ENCODE measurements at places on chromosomes 4 and X. TPM values are rescaled to one million over a fixed set of nuclear protein-coding genes. Genes with fewer than 3 reads are reported as not detected.

GRCh38 chr4:122783301-122784215, 43.1 kb upstream of the FGF2 start:
- H3K4me1 ChIP-seq, result no peaks in the 10 kb centered on the region
- H3K27ac ChIP-seq, result peak overlapping the region; percentile 6
- no peak overlapping the region for H3K4me3 ChIP-seq
- H3K27me3 ChIP-seq, result no peaks in the 10 kb centered on the region

DNA sequence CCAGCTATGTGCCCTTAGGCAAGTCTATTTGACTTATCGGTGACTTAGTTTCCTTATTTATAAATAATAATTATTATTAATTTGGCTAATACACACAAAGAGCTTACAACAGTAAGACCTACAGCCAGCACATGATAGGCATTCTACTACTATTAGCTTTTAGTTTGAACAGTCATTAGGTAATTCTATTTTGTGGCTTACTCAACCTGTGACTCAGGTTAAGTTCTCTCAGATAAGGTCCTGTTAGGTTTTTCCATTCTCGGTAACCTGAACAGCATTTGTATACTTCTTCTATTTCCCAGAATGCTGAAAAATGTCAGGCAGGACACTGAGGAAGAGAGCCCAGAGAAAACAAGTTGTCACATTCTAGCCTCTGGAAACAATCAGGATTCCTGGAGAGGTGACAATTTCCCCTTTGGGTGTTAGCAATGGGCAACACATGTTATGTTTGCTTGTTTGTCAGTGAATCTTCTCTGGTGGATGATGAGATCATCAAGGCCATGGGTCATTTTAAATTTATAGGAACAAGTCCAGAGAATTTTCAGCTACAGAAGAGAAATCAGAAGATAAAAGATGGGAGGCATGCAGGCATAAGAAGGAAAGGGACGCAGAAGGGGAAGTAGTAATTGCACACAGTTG, 2144.7 kb downstream of the PCDH7 start:
- H3K4me1 ChIP-seq, result no peaks in the 10 kb centered on the region
- H3K27ac ChIP-seq, result no peak overlapping the region
- no peaks in the 10 kb centered on the region for H3K36me3 ChIP-seq
- no peak overlapping the region for H3K4me3 ChIP-seq
- H3K27me3 ChIP-seq, result no peaks in the 10 kb centered on the region
- DNase-seq, result no peak

- no peak for DNase-seq
- H3K27ac ChIP-seq, result no peak overlapping the region
- no peak overlapping the region for H3K4me3 ChIP-seq
- H3K4me1 ChIP-seq, result no peaks in the 10 kb centered on the region
- no peaks in the 10 kb centered on the region for H3K36me3 ChIP-seq
Measured at GRCh38 chr4:122706511-122706910, 26.0 kb upstream of the BBS12 start.

DNA sequence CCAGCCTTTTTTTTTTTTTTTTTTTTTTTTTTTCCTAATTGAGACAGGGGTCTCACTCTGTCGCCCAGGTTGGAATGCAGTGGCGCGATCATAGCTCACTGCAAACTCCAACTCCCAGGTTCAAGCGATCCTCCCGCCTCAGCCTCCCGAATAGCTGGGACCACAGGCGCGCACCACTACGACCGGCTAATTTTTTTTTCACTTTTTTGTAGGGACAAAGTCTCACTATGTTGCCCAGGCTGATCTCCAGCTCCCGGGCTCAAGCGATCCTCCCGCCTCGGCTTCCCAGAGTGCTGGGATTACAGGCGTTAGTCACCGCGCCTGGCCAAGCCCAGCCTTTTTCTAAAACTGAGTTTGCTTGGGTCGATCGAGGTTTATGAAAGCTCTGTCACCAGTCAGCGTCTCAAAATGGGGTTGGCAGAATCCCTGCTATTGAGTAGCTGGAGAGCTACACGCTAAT, 1.3 kb upstream of the OTUD5 start:
- peaks cover 26% of the 10 kb centered on the region for H3K4me1 ChIP-seq
- peaks cover 23% of the 10 kb centered on the region for H3K36me3 ChIP-seq
- peak overlapping the region; percentile 90 for H3K27ac ChIP-seq
- no peaks in the 10 kb centered on the region for H3K27me3 ChIP-seq
- peak; percentile 37 for DNase-seq
- H3K4me3 ChIP-seq, result peak overlapping the region; percentile 71

GRCh38 chr4:1765409-1766072, 27.6 kb upstream of the FGFR3 start:
- no peak for DNase-seq
- no peak overlapping the region for H3K27ac ChIP-seq
- no peaks in the 10 kb centered on the region for H3K36me3 ChIP-seq
- H3K4me1 ChIP-seq, result peaks cover 5% of the 10 kb centered on the region

- peaks cover 20% of the 10 kb centered on the region for H3K27me3 ChIP-seq
- peaks cover 35% of the 10 kb centered on the region for H3K4me1 ChIP-seq
- H3K4me3 ChIP-seq, result no peak overlapping the region
- H3K36me3 ChIP-seq, result no peaks in the 10 kb centered on the region
- H3K27ac ChIP-seq, result no peak overlapping the region
- DNase-seq, result no peak
Measured at GRCh38 chrX:74280759-74281158, 23.2 kb upstream of the ZCCHC13 start.

DNA sequence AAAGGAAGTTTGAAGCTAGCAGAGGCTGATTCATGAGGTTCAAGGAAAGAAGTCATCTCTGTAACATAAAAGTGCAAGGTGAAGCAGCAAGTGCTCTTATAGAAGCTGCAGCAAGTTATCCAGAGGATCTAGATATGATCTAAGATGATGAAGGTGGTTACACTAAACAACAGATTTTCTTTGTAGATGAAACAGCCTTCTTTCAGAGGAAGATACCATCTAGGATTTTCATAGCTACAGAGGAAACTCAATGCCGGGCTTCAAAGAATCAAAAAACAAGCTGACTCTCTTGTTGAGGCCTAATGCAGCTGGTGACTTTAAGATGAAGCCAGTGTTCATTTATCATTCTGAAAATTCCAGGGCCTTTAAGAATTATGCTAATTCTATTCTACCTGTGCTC, 28.8 kb downstream of the NR0B1 start:
- H3K27me3 ChIP-seq, result no peaks in the 10 kb centered on the region
- H3K36me3 ChIP-seq, result no peaks in the 10 kb centered on the region
- no peak overlapping the region for H3K4me3 ChIP-seq
- no peaks in the 10 kb centered on the region for H3K4me1 ChIP-seq
- no peak overlapping the region for H3K27ac ChIP-seq

DNA sequence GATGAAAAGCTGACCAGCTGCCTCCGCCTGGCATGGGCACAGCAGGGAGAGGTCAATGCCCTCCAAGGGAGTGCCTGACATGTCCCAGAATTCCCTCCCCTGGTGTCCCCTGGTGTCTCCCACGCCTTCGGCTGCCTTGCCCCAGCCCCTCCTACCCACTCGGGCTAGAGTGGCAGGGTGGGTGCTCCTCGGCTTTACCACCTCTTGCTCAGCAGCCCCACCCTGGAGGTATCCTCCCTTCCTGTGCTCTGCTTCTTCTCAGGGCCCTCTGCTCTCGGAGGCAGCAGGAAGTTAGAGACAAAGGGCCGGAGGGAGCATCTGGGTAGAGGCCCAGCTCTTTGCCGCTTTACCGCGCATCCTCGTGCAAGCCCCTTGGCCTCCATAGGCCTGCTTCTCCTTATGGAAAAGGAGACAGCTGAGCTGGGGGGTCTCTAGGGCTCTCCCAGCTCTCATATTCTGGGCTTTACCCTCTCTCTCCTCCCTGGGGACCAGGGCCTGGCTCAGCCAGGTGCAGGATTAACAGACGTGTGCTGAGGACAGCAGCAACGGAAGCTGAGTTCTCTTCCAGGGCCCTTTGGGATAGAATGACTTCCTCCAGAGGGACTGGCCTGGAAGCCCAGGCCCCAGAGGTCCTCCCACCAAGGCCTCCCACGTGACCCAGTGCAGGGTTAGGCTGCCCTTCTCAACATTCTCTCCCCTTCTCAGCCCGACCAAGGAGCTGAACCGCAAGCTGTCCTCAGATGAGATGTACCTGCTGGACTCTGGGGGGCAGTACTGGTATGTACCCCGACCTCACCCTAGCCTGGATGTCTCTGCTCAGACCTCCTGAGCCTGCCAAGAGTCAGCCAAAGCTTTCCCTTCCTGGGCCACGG, 17.2 kb downstream of the XPNPEP2 start:
- no peaks in the 10 kb centered on the region for H3K36me3 ChIP-seq

GRCh38 chr4:19562456-19562855, 689.2 kb upstream of the SLIT2 start:
- no peak overlapping the region for H3K4me3 ChIP-seq
- H3K4me1 ChIP-seq, result no peaks in the 10 kb centered on the region
- no peaks in the 10 kb centered on the region for H3K27me3 ChIP-seq
- H3K36me3 ChIP-seq, result no peaks in the 10 kb centered on the region
- H3K27ac ChIP-seq, result no peak overlapping the region

DNA sequence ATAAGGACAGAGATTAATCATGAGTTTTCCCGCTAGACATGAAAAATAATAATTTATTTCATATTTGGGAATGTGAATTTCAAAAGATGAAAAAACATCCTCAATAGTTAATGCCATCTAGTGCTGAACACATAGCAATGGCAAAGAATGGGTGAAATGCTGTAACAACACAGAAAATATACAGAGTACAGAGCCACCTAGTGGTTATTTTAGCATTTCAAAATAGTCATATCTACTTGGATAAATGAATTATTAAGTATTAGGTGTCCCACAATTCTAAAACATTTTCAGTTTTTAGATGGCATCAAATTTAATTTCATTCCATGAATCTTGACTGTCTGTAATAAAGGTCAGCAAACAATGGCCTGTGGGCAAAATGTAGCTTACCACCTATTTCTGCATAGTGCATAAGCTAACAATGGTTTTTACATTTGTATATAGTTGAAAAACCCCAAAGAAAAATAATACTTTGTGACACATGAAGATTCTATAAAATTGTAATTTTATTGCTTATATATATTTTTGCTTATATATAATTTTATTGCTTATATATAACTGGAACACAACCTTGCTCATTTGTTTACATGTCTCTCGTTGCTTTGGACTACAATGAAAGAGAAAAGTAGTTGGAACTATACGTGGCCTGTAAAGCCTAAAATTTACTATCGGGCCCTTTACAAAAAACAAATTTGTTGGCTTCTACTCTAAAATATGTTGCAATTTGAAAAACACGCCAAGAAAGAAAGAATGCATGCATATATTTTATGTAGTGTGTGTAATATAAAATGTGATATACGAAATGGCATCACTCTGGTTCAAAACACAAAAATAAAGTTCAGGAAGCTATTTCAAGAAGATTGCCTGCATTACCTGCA, 99.1 kb upstream of the FAM47C start:
- no peak overlapping the region for H3K27ac ChIP-seq
- no peaks in the 10 kb centered on the region for H3K36me3 ChIP-seq
- H3K4me3 ChIP-seq, result no peak overlapping the region
- H3K4me1 ChIP-seq, result no peaks in the 10 kb centered on the region
- no peak for DNase-seq
- no peaks in the 10 kb centered on the region for H3K27me3 ChIP-seq

- H3K4me3 ChIP-seq, result no peak overlapping the region
- no peaks in the 10 kb centered on the region for H3K36me3 ChIP-seq
- H3K27ac ChIP-seq, result no peak overlapping the region
- H3K4me1 ChIP-seq, result no peaks in the 10 kb centered on the region
- no peaks in the 10 kb centered on the region for H3K27me3 ChIP-seq
Measured at GRCh38 chrX:109125304-109125703, 356.6 kb downstream of the GUCY2F start.

DNA sequence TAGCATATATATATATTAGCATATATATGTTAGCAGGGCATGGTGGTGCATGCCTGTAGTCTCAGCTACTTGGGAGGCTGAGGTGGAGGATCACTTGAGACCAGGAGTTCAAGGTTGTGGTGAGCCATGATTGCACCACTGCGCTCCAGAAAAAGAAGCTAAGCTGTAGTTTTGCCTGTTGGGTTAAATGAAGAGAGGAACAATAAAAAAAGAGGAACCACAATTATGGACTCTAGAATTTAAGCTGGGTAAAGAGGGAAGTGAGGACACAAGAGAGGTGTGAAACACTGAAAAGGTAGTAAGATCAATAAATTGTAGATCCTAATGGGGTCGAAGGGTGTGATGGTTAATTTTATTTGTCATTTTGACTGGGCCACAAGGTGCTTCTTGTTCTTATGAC, 40.5 kb upstream of the HSD17B10 start:
- DNase-seq, result no peak
- no peaks in the 10 kb centered on the region for H3K36me3 ChIP-seq
- H3K4me3 ChIP-seq, result no peak overlapping the region
- no peaks in the 10 kb centered on the region for H3K4me1 ChIP-seq

- H3K27me3 ChIP-seq, result no peaks in the 10 kb centered on the region
- H3K4me3 ChIP-seq, result no peak overlapping the region
- DNase-seq, result no peak
- H3K4me1 ChIP-seq, result no peaks in the 10 kb centered on the region
- no peaks in the 10 kb centered on the region for H3K36me3 ChIP-seq
- no peak overlapping the region for H3K27ac ChIP-seq
Measured at GRCh38 chr4:120865985-120866384, 56.5 kb downstream of the PRDM5 start.

DNA sequence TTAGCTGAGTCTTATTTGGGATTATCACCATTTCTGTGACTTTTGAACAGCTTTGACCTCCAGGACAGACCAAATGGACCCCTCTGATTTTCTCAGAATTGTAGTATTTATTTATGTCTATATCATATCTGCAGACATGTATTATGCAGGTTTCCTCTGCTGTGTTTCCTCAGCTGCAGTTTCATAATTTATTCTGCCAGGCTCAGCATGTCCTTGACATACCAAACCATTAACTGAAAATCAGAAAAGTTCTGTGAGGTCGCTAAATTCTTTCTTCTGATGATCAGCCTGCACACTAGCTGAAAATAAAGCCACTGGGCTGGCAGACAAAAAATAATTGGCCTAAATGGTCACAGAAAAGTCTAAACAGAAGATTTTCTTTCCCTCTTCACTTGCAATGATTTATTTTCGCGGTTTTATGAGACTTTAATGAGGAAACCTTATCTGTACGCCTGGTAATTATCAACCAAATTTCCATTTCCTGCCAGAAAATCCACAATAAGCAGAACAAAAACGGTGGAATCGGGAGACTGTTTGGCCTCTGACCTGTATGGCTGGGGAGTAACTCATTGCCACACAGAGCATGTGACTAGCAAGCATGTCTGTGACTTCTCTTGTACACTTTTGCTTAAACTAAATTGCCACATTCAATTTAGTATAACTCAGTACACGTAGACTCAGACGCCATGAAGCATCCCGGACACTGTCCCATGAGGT, 150.9 kb downstream of the ENPP6 start:
- no peaks in the 10 kb centered on the region for H3K4me1 ChIP-seq
- no peaks in the 10 kb centered on the region for H3K27me3 ChIP-seq
- H3K27ac ChIP-seq, result no peak overlapping the region
- DNase-seq, result no peak

DNA sequence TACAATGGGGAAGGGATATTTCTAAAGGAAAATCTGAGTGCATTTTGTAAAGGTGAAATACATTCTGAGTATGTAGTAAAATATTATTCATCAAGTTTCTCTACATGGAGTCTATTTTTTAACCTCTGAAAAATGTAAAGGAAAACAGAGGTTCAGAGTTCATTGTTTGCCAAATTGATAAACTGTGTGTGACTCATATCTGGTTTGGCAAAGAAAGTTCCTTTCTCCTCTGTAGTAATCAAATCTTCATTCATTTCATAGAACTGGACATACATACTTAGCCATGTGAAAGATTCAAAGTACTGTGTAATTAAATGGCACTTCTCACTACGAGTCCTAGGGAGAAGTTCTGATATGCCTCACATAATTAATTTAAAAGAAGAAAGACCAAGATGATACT, 61.6 kb downstream of the HPGD start:
- no peaks in the 10 kb centered on the region for H3K27me3 ChIP-seq
- H3K4me1 ChIP-seq, result no peaks in the 10 kb centered on the region
- no peaks in the 10 kb centered on the region for H3K36me3 ChIP-seq

The GLRA3 gene
- not detected for polyA plus RNA-seq

The MEPE gene
- not detected for polyA plus RNA-seq

The MAGEB6 gene
- not detected for polyA plus RNA-seq

All from heart right ventricle (tissue), 16 donors.